ENCODE measurements at places on chromosomes 1 and 21. TPM values are rescaled to one million over a fixed set of nuclear protein-coding genes. Genes with fewer than 3 reads are reported as not detected.
A peak's percentile ranks its signal among the peaks of the same experiment; 100 is the strongest.

KRTAP10-3 gene
- not detected for total RNA-seq

NR1I3 gene
- not detected for total RNA-seq

GRCh38 chr1:172154551-172154950 lies 265.9 kb upstream of the C1orf105 start:
- no peak for DNase-seq

- DNase-seq, result no peak
Observed at GRCh38 chr1:228650141-228650540, 85.1 kb upstream of the RHOU start.

DNA sequence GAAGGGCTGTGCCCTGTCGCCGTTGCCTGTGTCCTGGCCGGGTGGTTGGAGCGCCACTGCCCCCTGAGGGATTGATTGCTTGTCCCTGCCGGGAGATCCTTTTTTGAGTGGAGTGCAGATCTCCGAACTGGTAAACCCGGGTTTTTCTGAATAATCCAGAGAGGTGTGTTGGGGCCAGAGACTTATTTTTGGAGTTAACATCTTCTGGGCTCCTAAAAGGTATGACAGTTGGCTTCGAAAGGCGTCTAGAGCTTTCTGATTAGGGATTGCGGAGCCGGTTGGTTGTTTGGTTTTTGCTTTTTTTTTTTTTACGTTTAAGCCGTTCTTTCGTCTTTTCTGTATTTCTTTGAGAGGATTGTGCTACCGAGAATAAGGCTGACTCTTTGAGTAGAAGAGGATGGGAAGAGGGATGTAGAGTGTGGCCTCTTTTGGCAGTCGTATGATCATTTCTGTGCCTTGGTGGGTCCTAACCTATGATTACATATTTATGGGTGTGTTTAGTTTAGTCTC lies 756 bp downstream of the RLF start:
- DNase-seq, result no peak

GRCh38 chr1:228416217-228416933 lies at the start of gene TRIM17:
TSS of gene TRIM17 (minus strand) at chr1:228416861. CDS start at chr1:228415072, 1,789 bp downstream.
- no peak for DNase-seq

GRCh38 chr1:1678581-1679380 lies 13.8 kb downstream of the SLC35E2B start:
- DNase-seq, result no peak

TMPRSS15 gene
- total RNA-seq, result not detected

DNA sequence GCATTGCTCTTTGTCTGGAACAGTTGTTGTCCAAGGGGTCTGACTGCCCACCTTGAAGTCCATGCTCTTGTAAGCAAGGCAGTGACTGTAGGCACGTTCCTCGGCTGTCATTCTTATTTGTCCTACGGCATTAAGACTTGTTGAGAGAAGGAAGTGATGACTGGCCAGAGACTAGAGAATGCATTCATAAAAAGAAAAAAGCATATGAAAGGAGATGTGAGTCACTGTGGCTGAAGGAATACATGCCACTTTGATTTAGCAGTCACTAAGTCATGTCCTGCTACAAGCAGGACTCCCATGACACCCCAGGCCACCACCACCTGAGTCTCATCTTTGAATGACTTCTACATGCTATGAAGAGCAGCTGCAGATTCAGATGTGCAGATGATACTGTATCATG lies 50.5 kb downstream of the CNN3 start:
- no peak for DNase-seq

- DNase-seq, result no peak
Observed at GRCh38 chr1:75725861-75726361, 1.4 kb downstream of the ACADM start.

NOS1AP gene
- total RNA-seq, result 75.3 TPM

DNA sequence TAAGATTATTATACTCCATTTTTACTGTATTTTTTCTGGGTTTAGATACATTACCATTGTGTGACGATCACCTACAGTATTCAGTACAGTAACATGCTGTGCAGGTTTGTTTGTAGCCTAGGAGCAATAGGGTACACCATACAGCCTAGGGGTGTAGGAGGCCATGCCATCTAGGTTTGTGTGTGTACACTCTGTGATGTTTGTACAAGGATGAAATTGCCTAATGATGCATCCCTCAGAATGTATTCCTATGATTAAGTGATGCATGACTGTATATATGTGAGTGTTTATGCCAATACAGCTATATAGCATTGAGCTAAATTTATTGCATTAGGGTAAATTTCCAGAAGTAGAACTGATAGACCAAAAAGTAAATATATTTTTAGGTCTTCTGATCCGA lies 23.3 kb downstream of the TUFT1 start:
- DNase-seq, result no peak

DNA sequence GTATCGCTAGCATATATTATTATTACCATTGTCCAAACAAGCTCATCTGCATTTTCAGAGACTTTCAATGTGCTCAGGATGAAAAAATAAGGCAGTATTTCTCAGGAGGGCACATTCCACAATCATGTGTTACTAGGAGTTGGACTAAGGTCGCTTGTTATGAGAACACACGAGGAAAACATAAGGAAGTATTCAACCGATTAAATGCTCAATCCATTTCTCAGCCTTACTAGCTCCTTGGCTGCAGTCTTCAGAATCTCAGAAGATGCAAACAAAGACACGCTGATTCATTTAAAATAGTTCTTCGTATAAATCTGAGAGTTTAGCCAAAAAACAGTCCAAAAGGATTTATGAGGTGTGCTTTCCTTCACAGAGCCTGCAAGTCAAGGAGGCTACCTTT lies 82.0 kb upstream of the JAK1 start:
- DNase-seq, result no peak

TMCO1 gene
- 52.4 TPM for total RNA-seq

KIAA1614 gene
- total RNA-seq, result 14.4 TPM

- no peak for DNase-seq
Observed at GRCh38 chr1:116362050-116362449, 11.0 kb upstream of the ATP1A1 start.

- no peak for DNase-seq
Observed at GRCh38 chr1:43444836-43445235, 8.9 kb downstream of the HYI start.

GRCh38 chr21:31278511-31279130 lies 65.4 kb downstream of the TIAM1 start:
- DNase-seq, result no peak

DNA sequence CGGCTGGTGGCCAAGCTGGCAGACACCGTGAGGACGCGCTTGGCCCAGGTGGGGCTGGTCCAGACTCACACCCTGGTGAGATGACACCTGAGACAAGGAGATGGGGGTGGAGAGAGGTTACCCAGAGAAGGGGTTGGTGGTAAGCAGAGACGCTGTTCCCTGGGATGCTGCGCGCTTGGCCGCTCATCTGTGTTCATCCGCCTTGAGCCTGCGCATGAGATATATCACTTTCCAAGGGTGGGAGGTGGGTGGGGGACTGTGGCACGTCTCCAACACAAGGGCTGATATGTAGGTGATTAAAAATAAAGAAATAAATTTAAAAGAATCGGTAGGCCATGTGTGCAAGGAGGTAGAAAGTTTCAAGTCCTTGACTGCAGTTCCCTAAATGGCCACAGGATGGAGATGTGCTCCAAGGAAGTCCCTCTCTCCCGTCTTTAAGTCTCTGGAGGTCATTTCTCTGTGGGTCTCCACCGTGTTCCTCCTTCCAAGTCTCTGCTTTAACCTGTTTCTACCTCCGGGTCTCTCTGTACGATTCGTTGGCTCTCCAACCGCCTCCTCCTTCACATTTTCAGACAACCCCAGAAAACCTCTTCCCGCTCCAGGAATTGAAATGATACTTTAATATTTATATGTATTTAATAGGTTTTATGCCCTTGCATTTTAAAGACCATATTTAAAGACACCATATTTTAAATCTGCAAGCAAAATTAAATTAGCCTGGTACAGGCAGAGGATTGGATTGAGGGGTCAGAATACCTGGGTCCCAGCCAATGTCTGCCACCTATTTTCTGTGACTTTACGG lies 4.5 kb downstream of the TTC24 start:
- DNase-seq, result no peak

DNA sequence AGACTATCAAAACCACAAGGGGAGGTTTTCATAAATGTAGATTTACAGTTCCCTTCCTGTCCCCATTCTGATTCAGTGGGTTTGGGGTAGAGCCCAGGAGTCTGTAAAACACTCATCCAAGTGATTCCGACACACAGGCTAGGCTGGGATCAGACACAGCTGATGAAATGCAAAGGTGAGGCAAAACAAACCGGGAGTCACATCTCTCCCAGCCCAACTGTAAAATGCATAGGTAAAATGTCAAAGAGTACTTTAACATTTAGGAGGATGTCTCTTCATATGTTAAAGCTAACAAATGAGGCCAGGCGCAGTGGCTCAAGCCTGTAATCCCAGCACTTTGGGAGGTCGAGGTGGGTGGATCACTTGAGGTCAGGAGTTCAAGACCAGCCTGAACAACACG lies 45.0 kb downstream of the ZNF281 start:
- DNase-seq, result no peak

EPHB2 gene
- total RNA-seq, result 18.2 TPM

DNA sequence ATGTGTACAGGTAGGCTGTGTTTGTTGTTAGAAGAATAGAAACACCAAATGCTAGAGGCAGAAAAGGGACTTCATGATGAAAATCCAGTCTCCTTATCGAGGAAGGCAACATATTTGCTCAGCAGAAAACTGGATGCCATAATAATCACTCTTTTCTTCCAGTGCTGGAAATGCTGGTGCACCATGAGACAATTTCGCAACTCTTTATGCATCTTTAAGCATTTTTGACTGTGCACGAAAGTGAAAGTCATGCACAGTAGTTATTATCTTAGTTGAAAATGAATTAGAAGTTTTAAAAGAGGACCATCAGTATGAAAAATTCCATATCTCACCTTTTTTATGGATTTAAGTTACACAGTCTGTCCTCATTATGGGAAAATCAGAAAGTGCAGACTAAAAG lies 29.1 kb downstream of the SMYD2 start:
- DNase-seq, result no peak

FMO1 gene
- not detected for total RNA-seq

GRCh38 chr1:39501666-39502065 lies 10.2 kb downstream of the BMP8A start:
- no peak for DNase-seq

DNA sequence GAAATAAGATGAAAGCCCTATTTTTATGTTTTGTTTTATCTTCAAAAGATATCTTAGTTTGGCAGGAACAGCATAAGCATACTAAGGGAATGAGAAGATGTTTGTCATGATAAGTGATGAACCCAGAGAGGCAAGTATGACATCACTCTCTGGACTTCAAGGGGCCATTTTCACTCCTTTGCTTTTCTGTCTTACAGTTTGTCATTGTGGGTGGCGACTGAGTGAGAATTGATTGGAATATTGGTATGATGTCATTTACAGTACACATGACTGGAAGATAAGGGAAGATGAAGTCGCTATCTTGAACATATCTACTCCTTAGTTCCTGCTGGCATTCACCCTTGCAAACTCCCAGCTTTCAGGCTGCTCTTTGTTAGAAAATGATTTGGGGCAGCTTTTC lies 258.1 kb upstream of the RAB4A start:
- DNase-seq, result no peak

- DNase-seq, result peak; percentile 54
Observed at GRCh38 chr1:46532498-46533178, 18.8 kb downstream of the KNCN start.

CR1L gene
- total RNA-seq, result not detected

All from dorsolateral prefrontal cortex (tissue), 122 donors.